ENCODE measurements at places on chromosomes 4 and X.

DNA sequence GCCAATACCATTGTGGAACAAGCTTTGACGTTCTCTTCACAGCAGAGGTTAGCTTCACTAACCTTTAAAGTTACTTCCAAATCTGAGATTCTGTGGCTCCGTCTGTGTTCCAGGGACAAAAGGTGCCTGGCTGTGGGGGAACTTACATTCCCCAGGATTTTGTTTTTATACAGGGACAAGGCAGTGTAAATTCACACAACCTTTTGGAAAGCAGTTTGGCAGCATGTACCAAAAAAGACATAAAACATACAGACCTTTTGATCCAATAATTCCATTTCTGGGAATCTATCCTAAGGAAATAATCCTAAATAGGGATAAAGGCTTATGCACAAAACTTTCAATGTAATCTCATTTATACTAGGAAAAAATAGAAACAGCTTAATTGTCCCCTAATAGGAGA is 8.9 kb upstream of the C1QTNF7 start:
- no peak for DNase-seq

- no peak for DNase-seq
Observed at GRCh38 chrX:38596939-38597338, 35.6 kb downstream of the TSPAN7 start.

DNA sequence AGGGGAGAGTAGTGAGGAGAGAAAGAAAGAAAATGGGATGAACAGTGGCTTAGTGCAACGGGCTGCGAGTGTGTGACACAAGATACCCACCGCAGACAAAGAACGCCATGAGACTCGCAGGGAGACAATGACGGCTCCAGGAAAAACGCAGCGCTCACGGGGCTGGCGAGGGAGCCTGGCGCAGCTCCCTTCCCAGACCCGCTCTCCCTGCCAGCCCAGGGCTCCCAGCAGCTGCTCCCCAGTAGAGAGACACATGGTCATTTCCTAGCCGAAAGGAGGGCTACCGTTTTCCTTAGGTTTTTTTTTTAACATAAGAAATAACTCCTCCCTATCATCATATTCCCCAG is 149.5 kb downstream of the MAML3 start:
- DNase-seq, result no peak

GRCh38 chr4:176538217-176538925 is 218.6 kb downstream of the SPCS3 start:
- DNase-seq, result peak; percentile 0

- DNase-seq, result no peak
Observed at GRCh38 chr4:114875630-114876029, 237.8 kb downstream of the NDST4 start.

DNA sequence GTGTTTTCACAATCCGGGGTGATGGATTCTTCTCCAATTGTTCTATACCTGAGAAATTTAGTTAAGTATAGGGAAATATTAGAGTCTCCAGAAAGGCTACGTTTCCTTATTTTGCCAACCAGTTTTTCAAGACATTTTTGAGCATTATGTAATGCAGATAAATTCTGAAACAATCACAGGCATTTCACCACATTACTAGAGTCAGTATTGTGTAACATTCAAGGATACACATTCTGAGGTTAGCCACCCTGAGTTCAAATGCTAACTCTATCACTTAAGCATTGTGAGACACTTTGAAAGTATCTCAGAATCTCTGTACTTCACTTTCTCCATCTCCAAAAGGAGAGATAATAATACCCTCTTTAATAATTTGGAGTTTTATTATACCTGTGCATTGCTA is 10.6 kb downstream of the SULT1B1 start:
- DNase-seq, result peak; percentile 61

DNA sequence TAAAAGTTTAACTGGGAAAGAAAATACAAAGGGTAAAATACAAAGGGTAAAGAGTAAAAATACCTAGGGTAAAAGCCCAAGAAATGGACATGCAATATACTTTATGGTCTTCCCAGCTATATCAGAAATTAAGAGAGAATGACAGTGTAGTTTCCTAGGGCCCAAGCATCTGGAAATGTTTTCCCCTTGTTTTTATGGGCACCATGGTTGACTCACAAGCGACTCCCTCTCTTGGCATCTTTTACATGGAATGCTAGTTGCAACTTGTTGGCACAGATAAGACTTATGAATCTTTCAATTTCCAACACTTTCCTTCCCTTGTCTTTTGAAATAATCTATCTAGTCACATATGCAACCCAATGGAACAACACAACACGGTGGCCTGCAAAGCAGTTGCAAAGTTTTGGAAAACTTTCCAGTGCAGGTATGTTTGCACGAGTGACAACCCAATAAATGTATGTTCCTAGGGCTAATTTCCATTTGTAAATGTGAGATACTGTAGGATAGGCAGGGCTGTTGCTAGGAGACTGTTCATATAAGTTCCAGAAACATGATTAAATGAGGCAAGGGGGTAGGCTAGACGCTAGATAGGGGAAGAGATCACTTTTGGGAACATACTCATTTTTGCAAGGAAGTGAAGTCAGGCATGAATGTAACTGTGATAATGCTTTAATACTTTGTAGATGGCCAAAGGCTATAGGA is 36.4 kb upstream of the CWH43 start:
- no peak for DNase-seq
